HEK293T (cell line): ENCODE measurements at places on chromosomes 7 and 10.

GRCh38 chr7:127766831-127767459 is 115.0 kb downstream of the SND1 start:
- DNase-seq: no peak

DNA sequence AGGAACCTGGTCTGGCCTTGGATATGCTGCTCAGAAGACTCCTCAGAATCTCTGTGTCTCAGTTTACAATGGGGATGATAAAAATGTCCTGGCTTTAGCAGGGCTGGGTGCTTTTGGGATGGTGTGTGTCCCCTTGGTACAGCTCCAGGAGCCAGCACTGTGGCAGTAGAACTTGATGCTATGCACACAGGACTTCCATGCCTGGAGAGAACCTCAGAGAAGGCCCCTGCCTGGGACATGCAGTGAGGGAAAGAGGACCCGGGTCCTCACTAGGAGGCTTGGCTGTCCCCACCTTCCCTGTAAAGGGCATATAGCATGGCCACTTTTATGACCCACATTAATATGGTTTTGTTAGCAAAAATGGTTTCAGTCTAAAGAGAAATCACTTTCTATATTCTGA is 100.5 kb downstream of the GLRX3 start:
- no peak for DNase-seq

DNA sequence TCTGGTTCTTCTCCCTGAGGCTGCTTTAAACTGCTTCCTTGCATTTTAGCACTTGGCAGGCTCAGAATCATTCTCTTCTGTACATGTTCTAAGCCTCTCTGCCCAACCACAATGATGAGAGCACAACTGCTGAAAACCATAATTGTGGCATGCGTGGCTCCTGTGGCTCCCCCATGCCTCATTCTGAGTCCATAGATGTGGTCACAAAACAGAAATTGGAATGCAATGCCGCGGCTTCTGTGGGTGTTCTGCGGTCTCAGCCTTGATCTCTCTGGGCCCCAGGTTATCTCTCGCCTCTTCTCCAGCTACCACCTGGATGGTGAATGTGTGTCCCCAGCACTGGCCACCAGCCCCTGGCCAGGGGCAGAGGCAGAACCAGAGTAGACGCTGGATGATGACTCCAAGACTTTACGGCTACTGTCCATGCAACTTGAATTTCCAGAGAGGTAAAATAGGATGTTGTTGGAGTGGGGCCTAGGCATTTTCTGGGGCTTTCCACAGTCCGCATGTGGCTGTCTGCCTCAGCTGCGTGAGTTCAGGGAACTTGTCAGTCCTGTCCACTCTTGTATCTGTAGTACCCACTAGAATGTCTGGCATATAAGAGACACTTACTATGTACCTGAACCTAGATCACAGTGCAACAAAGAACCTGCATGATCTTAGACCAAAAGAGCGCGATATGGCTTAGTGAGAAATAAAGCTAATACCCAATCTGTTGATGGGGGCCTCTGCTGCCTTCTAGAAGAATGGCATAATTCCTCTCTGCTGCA is 52.4 kb upstream of the ADRB1 start:
- DNase-seq: no peak

DNA sequence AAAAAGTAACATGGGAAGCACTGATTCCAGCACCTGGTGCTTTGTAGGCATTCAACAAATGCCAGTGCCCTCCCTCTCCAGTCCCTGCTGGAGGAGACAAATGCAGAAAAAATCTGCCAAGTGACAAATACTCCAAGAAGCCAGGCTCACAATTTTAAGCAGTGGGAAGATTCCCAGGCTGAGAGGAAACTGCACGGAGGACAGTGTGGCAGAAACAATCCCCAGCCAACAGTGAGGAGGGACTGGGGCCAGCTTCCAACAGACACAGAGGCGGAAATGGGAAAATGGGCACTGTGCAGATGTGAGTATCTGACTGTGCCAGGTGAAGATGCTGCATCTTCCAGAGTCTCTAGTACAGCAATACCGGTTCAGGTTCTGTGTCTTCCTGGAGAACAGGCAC is 106.3 kb downstream of the SLIT1 start:
- DNase-seq: no peak

DNA sequence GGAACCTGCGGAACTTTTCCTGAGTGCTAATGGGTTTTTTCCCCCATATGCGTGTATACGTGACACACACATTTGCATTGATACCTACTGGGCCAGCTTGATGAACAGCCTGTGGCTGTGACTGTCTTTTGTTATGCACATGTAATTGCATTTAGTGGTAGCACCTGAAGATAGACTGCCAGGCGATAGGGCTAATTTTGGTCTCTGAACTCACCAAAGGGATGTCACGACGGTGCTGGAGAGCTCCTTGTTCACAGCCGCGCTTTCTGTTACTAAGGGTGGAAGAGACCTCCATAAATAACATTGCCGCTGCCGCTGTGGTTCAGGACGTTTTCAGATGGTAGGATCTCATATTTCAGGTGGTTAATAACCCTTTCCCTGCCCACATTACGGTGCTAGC is 133.2 kb downstream of the CAMK1D start:
- no peak for DNase-seq

DNA sequence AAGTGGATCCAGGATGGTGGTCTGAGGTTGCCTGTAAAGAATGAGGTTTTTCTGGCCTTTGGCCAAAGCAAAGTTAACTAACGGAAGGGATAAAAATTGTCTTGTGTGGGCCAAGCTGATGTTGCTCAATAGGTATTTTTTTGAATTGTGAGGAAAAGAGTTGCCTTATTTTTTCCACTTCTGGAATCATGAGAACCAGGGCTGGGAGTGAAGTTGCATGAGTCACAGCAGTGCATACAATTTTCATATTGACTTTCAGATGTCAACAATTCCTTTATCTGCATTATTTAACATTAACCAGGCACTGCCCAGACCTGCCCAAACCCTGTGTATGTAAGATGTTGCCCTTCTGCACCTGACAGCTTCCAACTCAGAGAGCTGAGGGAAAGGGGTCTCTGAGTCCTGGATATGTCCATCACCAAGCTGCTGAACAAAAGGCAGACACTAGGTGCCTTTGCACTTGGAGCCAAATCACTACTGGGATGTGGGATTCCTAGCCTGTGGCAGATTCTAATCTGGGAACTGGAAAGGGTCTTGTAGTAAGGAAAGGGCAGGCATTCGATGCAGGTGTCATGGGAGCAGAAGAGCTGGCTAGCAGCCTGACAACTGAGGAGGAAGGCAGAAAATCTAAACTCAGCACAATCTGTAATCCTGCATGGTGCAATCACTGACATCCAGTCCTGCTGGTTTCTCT is 52.3 kb upstream of the SLC35B4 start:
- no peak for DNase-seq

DNA sequence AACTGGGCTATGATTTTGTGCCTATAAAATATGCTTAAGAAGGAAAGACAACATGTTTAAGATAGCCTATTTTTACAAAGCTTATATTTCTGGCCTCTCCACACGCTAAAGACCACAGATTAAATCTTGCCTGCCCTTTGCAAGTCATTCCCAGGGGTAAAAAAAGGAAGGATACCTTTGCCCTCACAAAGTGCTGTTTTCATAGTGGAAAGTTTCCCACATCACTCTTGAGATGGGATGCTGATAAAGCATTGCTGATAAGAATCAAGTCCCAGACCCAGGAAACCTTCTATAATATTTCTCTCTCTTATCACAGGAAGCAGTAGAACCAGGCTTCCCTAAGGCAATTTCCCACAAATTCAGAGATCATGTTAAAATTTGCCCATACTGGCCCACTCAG is 56.5 kb downstream of the GSAP start:
- DNase-seq: no peak

DNA sequence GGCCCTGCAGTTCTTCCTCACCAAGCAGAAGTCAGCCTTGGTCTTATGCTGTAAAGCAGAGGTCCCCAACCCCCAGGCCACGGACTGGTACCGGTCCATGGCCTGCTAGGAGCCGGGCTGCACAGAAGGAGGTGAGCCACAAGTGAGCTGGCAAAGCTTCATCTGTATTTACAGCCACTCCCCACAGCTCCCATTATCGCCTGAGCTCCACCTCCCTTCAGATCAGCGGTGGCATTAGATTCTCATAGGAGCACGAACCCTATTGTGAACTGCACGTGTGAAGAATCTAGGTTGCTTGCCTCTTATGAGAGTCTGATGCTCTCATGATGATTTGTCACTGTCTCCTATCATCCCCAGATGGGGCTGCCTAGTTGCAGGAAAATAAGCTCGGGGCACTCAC is 87.6 kb upstream of the NEBL start:
- DNase-seq: no peak

GRCh38 chr7:87934699-87935383 is 790 bp downstream of the ADAM22 start:
- peak; percentile 31 for DNase-seq

- no peak for DNase-seq
Measured at GRCh38 chr10:117534321-117535297, 7.9 kb upstream of the EMX2 start.
